ENCODE measurements at places on chromosomes 11 and 22. TPM values are rescaled to one million over a fixed set of nuclear protein-coding genes. Genes with fewer than 3 reads are reported as not detected.

Gene CDC45
- 0.39 TPM for polyA plus RNA-seq

Gene BRD1
- polyA plus RNA-seq, result 3.1 TPM

Gene SOX10
- not detected for polyA plus RNA-seq

Gene CSNK2A3
- 1.3 TPM for polyA plus RNA-seq

Gene ADAMTS8
- not detected for polyA plus RNA-seq

Gene C11orf24
- polyA plus RNA-seq, result 40.5 TPM

Gene DRD4
- polyA plus RNA-seq, result not detected

Gene CHRM1
- not detected for polyA plus RNA-seq

Gene DERL3
- 49.4 TPM for polyA plus RNA-seq

Gene ARSA
- 11.5 TPM for polyA plus RNA-seq

Gene PGA5
- not detected for polyA plus RNA-seq

Gene VSIG10L2
- polyA plus RNA-seq, result not detected

Gene VPREB1
- polyA plus RNA-seq, result 1.4 TPM

Gene CNIH2
- not detected for polyA plus RNA-seq

Gene NFRKB
- polyA plus RNA-seq, result 17.9 TPM

Gene KRTAP5-2
- not detected for polyA plus RNA-seq

Gene ANGPTL5
- polyA plus RNA-seq, result not detected

Gene HEPHL1
- 0.04 TPM for polyA plus RNA-seq

Gene TIGD3
- 2.3 TPM for polyA plus RNA-seq

Gene CNGA4
- polyA plus RNA-seq, result not detected

Data from IgD-negative memory B cell (primary cell).